ENCODE measurements at places on chromosomes 1 and 21.

- peak; percentile 3 for DNase-seq
Measured at GRCh38 chr1:162487241-162487640, 10.4 kb upstream of the UHMK1 start.

DNA sequence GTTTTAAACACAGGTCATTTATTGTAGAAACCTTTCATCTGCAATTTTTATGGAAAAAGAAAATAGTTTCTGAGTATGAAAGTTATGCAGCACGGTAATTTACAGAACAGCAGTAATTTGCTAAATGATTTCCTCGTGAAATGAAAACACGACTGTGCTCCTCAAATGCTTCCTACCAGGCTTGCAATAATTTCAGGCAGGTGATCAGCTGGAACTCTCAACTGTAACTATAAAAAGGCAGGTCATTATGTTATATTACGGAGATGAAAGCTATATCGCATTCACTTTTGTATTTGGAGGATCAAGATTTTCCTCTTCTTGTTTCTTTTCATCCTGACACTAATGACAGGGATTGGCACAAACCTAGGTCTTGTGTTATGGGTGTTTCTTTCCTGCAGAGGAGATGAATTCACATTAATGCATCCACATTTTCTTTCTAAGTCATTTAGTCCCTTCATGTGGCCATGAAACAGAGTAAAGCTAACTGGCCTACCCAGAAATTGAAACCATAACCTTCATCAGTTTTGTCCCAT lies 57.4 kb downstream of the SAMSN1 start:
- DNase-seq: peak; percentile 31

DNA sequence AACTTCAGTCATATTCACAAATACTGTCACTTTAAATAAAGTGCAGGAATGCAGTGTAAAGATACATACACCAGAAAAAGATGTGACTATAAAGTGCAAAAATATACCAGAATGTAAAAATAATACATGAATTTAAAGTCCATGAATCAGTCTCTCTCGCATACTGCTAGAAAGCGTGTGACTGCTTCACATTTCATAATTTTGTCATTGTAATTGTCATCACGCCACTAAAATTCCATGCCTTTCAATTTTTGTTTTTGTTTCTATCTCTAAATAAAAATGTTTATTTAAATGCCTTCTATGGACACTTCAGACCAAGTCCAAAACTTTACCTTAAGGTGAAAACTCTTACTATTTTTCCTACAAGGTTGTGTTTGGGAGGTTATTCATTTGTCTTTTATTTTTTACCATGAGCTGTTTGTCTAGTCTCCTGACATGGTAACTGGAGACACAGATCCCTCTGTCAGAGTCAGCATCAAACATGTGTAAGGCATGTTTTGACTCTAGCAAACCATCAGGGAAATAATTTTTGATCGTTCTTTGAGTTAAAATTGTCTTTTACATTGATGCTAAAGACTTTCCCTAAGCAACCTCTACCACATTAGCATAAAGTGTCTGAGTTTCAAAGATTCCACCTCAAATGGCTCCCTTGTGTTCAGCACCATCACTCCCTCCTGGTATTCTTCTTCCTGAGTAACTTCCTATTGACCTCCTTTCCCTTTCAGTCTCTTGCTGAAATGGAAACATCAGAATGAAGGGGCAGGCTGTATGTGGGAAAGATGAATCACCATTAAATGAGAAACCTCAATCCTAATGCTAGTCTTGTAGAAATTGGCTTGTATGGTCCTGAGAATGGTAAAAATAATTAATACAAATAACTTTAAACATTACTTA lies 14.0 kb upstream of the AIM2 start:
- DNase-seq: peak; percentile 28

DNA sequence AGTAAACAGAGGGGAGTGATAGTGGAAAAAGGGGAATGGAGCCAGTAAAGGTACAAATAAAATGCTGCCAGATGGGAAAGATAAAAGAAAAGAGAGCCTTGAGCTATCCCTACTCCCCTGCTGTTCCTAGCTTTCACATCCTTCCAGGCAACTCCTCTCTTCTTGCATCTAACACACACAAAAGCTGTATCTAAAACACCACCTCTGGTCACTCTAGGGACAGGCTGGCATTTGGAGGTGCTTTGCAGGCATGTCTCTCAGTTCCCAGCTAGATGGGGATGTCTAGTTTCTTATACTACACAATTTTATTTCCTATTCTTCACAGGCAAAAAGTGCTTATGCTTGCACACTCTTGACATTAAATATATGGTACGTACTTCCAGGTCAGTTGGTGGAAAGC lies 185.1 kb upstream of the ST6GALNAC5 start:
- DNase-seq: no peak

DNA sequence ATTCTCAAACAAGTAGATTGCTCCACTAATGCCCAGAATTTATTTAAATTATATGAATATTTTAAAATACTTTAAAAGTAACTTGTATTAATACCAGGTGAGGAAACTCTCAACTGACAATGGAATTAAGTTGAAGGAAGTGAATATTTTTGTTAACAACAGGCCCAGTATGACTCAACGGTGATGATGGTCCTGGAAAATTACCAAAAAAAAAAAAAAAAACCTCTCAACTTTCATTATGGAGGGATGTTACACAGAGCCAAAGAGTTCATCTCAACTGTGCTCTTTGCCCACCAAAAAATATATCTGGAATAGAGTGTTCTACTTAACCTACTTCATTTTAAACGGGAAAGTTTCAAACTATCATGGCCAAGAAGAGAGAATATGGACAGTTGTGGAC lies 28.3 kb downstream of the CFH start:
- DNase-seq: no peak

DNA sequence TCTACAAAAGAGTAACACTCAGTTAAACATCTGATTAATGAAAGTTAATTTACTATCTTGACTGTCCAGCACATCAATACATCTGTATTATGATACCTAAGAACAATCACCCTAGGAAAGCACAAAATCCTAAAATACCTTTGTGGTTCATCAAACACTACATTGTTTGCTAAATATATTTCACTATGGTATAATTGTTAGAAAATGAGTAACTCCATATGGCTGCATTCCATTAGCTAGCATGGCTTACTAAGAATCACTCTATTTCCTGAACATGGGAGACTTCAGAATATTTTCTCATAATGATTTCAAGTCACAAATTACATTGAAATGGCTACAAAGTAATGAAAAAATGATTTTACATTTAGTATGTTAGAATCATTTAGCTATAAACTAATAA lies 12.5 kb downstream of the TRMT1L start:
- DNase-seq: no peak

DNA sequence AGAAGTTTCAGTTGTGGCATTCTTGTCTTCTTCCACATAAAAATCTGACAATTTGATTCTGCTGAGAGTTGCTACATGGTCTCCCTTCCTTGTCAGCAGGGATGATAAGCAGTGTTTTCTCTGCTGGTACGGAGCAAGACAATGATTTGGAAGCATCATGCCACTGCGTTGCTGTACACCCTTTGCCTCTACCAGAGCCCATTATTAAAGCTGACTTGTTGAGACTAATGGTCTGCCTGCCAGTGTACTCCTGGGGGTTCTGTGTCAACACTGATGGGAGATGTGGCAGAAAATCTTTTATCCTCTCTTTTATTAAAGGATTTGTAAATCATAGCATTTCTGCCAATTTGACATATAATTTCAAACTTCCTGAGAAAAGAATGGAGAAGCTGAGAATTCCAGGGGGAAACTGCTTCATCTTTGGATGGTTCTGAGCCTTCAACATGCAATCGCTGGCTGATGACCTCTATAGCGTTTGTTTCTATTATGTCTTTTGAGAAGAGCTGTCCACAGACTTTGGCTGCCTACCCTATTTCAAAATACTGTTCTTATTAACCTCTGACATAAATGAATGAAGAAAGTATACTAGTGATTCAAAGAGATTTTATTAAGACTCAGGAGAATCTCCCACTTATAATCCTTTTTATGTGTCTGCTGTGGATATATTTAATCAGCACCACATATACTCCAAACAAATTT lies 47.9 kb upstream of the DYNLT5 start:
- no peak for DNase-seq

- peak; percentile 76 for DNase-seq
Measured at GRCh38 chr1:41799723-41800122, 119.0 kb downstream of the HIVEP3 start.

GRCh38 chr1:54887665-54888071 lies 673 bp upstream of the DHCR24 start:
- DNase-seq: no peak

DNA sequence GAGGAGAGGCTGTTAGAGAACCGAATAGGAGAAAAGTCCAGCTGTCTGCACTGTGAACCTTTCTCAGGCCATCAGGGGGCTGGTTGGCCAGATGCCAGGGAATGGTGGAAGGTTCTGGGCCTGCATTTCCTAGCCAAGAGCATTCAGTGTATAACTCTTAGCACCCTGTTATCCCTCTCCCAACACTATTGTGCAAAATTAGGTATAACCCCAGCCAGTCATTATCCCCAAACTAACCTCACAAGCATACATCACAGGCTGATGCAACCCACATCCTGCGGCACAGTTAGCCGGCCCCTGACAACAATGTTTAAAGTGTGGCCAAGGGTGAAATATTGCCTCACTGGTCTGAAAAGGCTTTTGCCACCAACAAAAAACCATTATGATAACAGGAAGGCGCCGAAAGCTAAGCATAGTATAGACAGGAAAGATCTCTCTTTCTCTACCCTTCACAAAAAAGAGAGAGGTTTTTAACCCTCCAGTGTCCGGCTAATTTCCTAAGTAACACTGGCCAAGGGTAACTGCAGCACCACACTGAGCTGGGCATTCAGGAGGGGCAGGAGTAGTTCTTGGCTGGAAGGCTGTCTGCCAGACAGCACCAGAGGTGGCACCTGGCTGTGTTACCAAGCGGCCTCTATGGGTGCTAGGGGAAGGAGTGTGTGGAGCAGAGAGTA lies 77.3 kb upstream of the BCAR3 start:
- DNase-seq: peak; percentile 61

GRCh38 chr1:182003025-182003725 lies 58.3 kb downstream of the ZNF648 start:
- DNase-seq: no peak

GRCh38 chr1:97632776-97633175 lies 288.1 kb downstream of the DPYD start:
- DNase-seq: no peak

- DNase-seq: no peak
Measured at GRCh38 chr1:57060451-57060850, 94.6 kb upstream of the C8B start.

DNA sequence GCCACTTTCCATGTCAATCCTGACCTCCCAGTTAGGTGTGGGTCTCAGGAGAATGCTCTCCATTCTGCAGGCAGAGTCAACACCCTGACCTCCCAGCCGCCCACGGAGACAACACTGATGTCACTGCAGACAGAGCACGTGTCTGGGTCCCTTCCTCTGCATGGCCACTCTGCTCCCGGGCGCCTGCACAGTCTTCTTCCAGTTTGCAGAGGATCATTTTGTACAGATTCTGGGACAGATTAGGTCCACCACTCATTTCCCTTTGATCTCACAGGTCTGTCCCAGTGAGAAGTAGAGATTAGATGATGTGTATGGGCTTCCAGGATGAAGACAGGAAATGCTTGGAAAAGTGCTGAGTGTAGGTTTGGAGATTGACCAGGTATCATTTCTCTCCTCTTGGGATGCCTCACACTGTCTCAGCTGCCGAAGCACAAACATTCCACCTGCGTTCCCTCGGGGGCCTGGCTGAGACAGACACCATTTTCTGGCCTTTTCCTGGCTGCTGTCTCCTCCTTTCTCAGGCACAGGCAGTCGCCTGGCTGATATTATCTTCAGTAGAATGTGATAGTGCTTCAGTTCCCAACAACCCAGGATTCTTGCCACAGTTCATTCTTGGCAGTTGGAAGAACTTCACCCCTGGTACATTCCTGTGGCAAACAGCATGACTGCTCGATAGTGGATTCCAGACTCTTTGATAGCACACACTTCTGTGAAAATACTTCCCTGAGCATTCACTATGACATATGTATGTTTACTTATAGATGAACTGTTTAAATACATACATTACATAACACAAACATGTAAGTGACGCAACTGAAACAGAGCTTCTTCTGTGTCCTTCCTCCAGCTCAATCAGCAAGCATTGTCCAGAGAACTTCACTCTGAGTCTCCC lies 7.9 kb downstream of the MYBPHL start:
- no peak for DNase-seq

Data from activated CD4-positive, alpha-beta T cell treated with anti-CD3 and anti-CD28 coated beads, Interleukin-2, amount 50 U/mL, for 16 hours (primary cell).